Mesenteric fat pad (tissue), 1 donor: ENCODE measurements at places on chromosomes 1 and 21. TPM values are rescaled to one million over a fixed set of nuclear protein-coding genes. Genes with fewer than 3 reads are reported as not detected.

DNA sequence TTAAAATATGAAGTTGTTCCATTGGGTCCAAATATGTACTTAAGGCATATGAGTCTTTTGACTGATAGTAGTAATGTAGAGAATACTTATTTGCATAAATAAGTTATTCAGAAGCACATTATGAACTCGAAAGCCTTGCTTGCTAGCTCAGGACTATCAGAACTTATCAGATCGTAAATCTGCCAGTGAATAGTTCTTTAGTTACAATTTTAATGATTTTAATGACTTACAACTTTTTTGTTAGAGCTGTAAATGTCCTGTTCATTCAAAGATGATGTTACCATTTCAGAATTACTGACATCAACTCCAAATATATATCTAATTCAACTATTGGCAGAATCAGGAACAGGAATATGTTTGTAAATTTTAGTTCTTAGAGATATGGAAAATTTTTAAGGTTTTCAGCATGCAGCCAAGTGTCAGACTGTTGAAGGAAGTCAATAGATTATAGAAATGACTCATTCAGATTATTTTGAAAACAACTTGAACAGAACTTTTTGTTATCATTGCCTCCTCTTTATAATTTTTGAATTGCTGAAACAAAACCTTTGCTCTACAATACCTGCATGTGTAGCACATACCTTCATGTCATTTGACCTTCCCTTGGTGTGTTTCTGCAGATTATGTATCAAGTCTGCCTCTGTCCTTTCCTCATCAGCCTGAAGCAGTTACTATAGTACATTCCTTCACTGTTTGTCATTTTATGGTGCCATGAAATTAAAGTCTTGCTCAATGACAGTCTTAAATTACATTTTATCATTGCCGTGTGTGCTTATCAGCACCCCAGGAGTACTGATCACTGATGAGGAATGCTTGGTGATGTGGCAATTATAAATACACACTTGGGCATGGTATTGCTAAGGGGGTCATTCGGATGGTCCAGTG, 44.9 kb downstream of the LRRC8D start:
- DNase-seq = no peak

GRCh38 chr1:2967881-2968280, 53.4 kb upstream of the ACTRT2 start:
- no peak for DNase-seq

DNA sequence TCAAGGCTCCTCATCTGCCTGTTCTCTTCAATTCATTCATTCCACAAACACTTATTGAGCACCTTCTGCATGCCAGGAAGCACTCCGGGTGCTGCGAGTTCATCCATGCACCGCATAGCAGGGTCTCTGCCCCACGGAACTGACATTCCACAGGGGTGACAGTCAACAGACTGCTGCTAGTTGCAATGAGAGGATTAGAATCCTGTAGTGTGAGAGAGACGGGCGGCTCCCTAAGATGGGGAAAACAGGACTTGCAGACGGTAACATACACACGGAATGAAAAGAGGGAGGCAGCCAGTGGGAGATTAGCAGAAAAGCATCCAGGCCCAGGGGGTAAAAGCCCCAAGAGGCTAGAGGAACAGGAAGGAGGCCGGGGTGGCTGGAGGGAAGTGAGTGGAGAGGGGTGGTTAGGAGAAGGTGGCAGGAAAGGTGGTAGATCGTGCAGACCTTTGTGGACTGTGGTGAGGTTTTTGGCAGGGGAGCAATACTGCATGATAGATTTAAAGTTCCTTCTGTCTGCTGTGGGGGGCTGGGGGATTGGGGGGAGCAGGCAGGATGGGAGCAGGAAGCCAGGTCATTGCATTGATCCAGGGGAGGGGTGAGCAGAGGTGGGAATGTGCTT, 6.6 kb downstream of the TNFRSF8 start:
- no peak for DNase-seq

GRCh38 chr1:109615879-109616278, 3.5 kb downstream of the GNAT2 start:
- no peak for DNase-seq

- DNase-seq = no peak
Observed at GRCh38 chr1:199336745-199337640, 690.5 kb upstream of the NR5A2 start.

DNA sequence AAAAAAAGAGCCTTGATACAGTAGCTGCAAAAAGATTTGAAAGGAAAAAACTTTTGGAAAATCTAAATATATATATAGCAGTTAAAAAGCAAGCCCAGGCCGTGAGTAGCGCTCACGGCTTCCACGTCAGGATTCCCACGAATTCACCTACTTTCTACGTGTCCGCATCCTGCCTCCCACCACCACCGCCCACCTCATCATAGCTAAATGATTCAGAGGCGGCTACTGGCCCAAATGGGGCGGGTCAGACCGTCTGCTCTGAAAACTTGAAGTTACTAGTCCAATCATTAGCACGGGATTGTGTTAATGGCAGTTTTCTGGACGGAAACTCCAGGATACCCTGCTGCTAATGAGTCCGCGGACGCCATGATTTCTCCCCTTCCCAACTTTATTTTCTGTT, 1.3 kb upstream of the CCSAP start:
- no peak for DNase-seq

GRCh38 chr1:68121536-68121935, 71.1 kb upstream of the DIRAS3 start:
- DNase-seq = no peak

DNA sequence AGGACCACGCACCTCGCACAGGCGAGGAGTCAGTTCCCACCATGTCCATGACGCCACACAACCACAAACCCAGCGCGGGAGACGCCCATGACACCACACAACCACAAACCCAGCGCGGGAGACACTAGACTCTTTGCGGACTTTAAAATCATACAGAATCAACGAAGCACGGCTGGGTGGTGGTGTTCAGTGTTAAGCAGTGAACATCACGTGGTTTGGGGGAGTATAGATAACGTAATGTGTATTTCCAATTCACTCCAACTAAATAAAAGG, 19.2 kb downstream of the PTTG1IP start:
- DNase-seq = no peak

Gene LCE1B
- not detected for total RNA-seq

Gene TMEM183A
- 48.7 TPM for total RNA-seq
